Kidney capillary endothelial cell (primary cell): ENCODE measurements at places on chromosomes 4 and X.

DNA sequence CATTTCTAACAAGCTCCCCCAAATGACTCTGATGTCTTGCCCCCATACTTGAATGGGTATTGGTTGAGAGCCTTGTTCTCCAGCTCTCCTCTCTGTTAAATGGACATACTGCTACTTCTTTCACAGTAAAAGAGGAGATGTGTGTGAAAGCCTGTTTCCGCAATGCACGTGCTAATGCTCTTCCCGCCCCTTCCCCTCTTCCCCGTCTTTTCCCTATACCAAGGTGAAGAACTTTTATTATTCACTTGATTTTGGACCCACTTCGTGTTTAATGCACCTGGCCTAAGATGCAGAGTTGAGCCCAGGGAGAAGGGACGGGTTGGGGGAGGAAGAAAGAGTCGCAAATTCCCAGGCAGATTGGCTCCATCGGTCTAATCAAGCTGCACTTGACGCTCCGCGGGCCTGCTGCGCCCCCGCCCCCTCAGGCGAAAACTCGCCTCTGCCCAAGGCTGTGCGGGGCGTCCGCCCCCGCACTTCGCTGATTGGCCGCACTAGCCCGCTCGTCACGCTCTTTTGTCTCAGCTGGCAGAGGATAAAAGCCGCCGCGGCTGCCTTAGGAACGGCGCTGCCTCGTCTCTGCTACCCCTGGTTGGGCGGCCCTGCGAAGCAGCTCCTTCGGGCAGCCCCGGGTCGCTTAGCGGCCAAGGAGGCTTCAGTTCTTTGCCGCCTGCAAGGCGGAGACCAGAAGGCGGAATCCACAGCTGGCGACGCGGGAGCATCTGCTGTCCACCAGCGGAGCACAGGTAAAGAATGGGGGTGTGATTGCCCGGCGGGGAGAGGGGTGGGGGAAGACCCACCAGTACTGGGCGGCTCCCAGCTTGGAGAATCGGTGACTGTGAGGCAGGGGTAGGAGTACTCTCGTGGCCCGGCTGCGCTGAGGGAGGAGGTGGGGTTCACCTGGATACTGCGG is at the start of gene ZCCHC12:
TSS of gene ZCCHC12 (plus strand) at position 562 of the 910 bp plus-strand sequence. CDS start 1,421 bp downstream, outside the sequence.
- DNase-seq = no peak

DNA sequence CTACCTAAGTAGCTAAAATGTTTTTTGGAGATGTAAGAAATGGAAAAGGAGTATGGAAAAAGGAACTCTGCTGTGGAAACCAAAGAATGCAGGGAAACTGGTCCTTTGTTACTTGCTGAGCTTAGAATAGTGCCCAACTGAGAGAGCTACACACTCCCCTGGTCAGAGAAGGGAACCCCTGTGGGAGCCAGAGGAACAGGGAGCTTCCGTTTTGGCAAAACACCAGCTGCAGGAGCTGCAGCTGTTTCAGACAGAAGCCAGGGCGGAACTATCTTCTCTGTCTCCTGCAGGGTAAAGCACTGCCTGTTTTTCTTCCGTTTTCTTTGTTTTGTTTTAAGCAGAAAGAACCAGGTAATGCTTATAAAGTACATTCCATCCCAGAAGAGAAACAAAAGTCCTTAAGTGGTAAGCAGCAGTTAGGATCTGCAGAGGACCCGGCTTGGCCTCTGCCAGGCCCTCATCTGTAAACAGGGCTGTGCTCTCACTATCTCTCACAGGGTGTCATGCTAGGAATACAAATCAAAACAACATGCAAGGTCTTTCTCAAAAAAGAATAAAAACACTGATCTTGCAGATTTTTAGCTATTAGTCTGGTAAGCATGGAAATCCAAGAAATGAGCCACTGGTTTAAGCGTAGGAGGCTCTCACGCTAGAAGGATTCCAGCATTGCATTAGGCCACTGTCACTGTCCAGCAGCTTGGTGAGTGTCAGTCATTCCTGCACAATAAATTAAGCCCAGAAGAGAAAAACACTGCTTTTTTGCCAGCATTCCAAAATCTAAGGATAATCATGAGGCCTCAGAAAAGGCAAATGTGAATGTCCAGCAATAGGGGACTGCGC is 76.1 kb downstream of the CHST7 start:
- peak; percentile 20 for DNase-seq

GRCh38 chr4:133550436-133550835 is 401.3 kb downstream of the PCDH10 start:
- no peak for DNase-seq

DNA sequence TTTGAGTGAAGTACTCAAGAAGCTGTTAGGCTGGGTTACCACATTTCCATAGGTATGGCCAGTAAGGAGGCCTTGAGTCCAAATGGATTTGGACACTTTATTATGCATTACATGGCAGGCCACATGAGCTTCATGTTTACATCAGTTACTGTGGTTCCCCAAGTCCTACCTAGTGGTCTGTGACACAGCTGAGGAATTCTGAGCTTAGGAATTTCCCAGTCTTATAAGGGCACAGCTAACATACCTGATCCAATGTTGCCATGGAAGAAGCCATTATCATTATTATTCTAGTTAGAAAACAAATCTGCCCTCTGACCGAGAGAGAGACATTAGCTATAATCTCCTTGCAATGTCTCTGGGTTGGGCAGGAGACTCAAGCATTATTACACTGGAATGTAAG is 174.4 kb upstream of the NUDT10 start:
- DNase-seq = no peak

- DNase-seq = no peak
Measured at GRCh38 chr4:5134620-5135019, 83.3 kb downstream of the STK32B start.

GRCh38 chr4:126265888-126266287 is 951.1 kb downstream of the FAT4 start:
- DNase-seq = no peak

GRCh38 chr4:76654084-76654483 is 219.1 kb downstream of the SHROOM3 start:
- DNase-seq = no peak

- DNase-seq = no peak
Measured at GRCh38 chrX:35675151-35675550, 123.0 kb upstream of the MAGEB16 start.

- DNase-seq = no peak
Measured at GRCh38 chr4:154132406-154132805, 343.5 kb upstream of the SFRP2 start.

DNA sequence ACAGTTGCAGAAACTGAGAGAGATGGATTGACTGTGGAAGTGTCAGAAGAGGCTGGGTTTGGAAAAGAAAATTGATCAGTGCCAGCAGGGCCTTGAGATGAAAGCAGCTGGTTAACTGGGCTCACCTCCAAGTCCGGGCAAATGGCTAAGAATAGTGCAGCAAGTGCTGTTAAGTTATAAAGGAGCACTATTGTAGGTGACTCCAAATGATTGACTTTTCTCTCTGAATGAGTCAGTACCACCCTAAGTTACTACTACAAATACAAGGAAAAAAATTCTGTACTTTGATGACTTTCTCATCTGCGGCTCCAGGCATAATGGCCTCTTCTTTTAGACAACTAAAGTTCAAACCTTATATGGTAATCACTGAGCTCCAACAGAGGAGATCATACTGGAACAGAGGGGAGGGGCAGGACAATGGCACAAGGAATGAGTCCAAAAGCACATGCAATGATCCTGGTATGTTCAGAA is 733.4 kb upstream of the INTU start:
- no peak for DNase-seq

DNA sequence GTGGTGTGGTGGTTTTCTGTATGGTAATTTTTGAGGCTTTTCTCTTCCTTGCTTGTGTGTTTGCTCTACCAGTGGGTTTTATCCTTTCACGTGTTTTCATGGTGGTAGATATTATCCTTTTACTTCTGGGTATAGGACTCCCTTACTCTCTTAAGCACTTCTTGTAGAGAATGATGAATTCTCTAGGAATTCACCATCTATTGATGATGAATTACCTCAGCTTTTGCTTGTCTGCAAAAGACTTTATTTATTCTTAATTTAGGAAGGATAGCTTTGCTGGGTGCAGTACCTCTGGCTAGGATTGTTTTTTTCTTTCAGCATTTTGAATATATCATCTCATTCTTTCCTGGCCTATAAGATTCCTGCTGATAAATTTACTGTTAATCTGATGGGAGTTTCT is 415.3 kb downstream of the PDGFC start:
- DNase-seq = no peak

- no peak for DNase-seq
Measured at GRCh38 chrX:13254870-13255269, 65.0 kb downstream of the ATXN3L start.

GRCh38 chrX:138897621-138898492 is 186.3 kb upstream of the FGF13 start:
- no peak for DNase-seq

DNA sequence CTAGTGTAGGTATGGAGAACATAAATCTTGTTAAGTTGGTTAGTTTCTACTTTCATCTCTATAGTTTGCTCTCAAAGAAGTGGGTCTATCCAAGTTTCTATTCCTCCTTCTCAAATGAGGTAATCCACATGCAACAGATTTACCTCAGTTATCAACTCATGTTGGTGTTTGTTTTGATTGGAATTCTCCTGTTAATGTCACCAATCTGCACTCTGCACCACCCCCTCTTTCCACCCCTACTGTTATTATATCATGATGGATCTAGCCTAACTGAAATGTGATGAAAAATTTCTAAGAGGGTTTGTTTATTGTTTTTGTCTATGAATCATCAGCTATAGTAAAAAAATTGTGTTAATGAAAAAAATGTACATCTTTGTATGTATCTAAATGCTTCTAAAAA is 66.1 kb downstream of the AGTR2 start:
- no peak for DNase-seq

GRCh38 chr4:41429280-41429669 is 108.7 kb upstream of the LIMCH1 start:
- no peak for DNase-seq

- no peak for DNase-seq
Measured at GRCh38 chr4:4864940-4865704, 5.7 kb downstream of the MSX1 start.
